ENCODE measurements at places on chromosomes 6 and 20. TPM values are rescaled to one million over a fixed set of nuclear protein-coding genes. Genes with fewer than 3 reads are reported as not detected.

DNA sequence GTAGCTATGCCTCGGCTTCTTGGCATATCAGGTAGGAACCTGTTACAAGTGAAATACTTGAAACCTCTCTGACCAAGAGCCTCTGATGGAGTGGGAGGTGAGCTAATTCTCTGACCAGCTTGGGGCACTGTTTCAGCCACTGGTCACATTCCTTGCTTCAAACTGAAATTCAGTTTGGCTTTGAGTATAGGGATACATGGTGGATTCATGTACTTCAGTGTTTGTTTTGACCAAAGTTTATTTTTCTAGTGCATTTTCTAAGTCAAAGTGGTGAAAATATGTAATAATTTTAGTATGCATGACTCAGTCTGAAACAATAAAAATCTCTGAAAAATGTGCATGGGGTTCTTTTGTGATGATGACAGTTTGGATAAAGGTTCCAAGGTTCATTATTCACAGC lies 18.6 kb downstream of the TTPAL start:
- H3K27ac ChIP-seq = no peak overlapping the region
- H3K36me3 ChIP-seq = peaks cover 27% of the 10 kb centered on the region
- no peak for DNase-seq

DNA sequence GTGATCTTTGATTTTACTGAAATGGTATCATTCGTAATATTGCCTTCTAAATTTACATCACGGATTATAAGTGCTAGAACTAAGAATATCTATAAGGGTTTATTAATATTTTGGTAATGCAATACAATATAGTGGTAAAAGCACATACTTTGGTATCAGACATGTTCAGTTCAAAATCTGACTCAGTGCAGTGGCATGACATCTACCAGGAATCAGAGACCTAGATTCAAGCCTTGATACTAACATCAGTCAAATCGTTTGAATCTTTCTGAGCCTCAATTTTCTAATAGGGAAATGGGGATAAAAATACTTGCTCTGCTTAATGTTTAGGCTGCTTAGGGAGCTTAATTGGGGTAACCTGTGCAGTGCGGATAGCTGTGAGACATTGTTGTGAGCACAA lies 488.0 kb downstream of the BCKDHB start:
- no peaks in the 10 kb centered on the region for H3K36me3 ChIP-seq
- no peak overlapping the region for H3K4me3 ChIP-seq
- no peaks in the 10 kb centered on the region for H3K27me3 ChIP-seq
- H3K27ac ChIP-seq = no peak overlapping the region
- H3K4me1 ChIP-seq = no peaks in the 10 kb centered on the region

DNA sequence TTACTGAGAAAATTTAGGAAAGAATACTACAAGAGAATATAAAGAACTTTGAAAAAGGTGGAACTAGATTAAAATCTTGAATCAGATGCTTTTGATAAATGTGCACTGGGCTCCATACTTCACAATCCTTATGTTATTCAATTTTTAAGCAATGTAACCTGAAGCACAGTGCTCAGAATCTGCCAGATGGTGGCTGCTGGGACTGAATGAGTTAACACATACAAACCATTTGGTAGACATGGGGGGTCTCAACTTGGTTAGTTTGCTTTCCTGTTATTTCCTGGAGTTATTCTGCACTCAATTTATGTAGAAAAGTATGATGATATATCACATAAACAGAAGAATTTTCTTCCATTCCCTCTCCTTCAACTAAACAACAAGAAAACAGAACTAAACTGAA lies 326.5 kb downstream of the RNGTT start:
- H3K36me3 ChIP-seq = no peaks in the 10 kb centered on the region
- no peak for DNase-seq
- no peak overlapping the region for H3K27ac ChIP-seq
- no peaks in the 10 kb centered on the region for H3K4me1 ChIP-seq

DNA sequence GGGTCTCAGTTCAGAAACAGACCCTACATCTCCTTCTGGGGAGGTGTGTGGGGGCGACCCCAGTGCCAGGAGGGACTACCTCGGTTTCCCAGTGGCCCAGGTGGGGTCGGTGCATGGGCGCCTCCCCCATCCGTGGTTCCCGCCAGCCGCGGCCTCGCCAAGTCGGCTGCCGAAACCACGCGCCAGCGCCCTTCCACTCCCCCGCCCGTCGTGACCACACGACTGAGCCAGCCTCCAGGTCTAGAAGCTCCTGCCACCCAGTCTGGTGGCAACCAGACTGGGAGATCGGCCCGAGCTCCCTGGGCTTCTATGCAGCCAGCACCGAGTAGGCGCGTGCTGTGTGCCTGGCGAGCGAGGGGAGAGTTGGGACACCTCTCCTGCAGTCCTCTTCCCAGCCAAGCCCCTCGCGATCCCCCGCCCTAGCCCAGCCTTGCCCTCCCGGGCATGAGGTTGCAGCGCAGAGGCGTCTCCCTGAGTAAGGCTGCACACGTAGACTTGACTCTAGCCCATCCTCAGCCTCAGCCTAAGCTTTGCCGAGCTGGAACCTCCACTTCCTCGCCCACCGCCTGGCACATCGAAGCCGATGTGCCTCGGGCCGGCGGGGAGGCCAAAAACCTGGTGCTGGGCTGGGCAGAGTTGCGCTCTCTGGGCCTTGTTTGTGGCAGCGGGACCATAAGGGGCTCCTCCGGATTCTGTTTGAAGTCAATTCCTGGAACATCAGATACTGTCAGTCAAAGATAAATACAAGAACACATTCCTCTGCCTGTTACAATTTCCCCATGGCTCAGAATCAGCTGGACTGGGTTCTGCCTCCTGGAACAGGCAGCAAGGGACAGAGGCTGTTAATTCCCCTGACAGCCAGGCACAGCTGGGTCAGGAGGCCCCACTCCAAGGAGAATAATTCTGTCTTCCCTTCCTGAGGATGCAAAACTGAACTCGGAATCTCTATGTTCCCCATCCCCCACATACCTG lies 1.5 kb upstream of the CPNE5 start:
- DNase-seq = no peak
- no peak overlapping the region for H3K27ac ChIP-seq
- H3K27me3 ChIP-seq = peaks cover 22% of the 10 kb centered on the region
- peak overlapping the region; percentile 46 for H3K4me3 ChIP-seq

GRCh38 chr20:11918981-11919380 lies 1.3 kb downstream of the BTBD3 start:
- no peak for DNase-seq
- no peaks in the 10 kb centered on the region for H3K4me1 ChIP-seq

DNA sequence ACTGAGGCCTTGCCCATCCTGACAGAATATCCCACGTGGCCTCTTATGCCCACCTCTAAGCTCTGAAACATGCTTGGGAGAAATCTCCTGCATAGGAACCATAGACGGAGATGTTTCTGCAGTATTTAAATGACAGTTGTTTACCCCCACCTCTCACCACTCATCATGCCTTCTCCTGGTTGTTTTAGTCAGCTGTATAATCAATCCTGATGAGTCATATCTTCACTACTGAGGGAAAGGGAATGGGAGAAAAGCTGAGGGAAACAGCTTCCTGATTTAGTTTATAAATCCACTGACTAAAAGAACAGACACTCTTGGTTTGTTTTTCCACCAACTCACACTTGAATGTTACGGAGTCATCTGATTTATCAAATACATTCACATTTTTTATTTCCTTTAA lies 113.2 kb upstream of the TENT5A start:
- DNase-seq = no peak
- H3K4me1 ChIP-seq = no peaks in the 10 kb centered on the region
- H3K27me3 ChIP-seq = no peaks in the 10 kb centered on the region
- no peaks in the 10 kb centered on the region for H3K36me3 ChIP-seq
- H3K27ac ChIP-seq = no peak overlapping the region
- H3K4me3 ChIP-seq = no peak overlapping the region

DNA sequence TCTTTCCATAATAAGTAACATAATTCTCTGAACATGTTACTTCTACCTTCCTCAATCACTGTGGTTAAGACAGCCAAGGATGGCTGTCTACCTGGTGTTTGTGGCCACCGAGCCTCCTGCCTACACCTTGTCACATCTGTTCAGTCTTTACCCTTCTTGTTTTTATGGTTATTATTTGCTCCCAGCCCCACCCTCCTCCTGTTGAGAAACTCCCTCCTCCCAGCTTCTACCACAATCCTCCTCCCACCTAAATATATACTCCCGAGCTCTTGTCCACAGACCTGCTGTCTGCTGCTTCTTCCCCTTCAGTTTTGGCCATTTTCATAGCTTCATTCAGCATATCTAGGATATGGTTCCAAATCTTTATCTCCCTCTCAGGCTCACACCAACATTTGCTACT lies 35.7 kb upstream of the GABRR1 start:
- no peak overlapping the region for H3K4me3 ChIP-seq
- H3K36me3 ChIP-seq = no peaks in the 10 kb centered on the region
- no peaks in the 10 kb centered on the region for H3K4me1 ChIP-seq
- no peaks in the 10 kb centered on the region for H3K27me3 ChIP-seq

GRCh38 chr6:106613590-106613989 lies 15.7 kb downstream of the RTN4IP1 start:
- DNase-seq = no peak
- H3K27ac ChIP-seq = peak overlapping the region; percentile 50
- no peak overlapping the region for H3K4me3 ChIP-seq
- no peaks in the 10 kb centered on the region for H3K27me3 ChIP-seq

GRCh38 chr20:63102721-63103375 lies 96.1 kb upstream of the BHLHE23 start:
- no peaks in the 10 kb centered on the region for H3K36me3 ChIP-seq
- H3K27me3 ChIP-seq = peaks cover 44% of the 10 kb centered on the region
- no peak overlapping the region for H3K27ac ChIP-seq
- no peak for DNase-seq

GRCh38 chr6:98931696-98932095 lies 16.1 kb downstream of the FBXL4 start:
- H3K27ac ChIP-seq = no peak overlapping the region
- no peak overlapping the region for H3K4me3 ChIP-seq
- no peak for DNase-seq
- H3K4me1 ChIP-seq = no peaks in the 10 kb centered on the region
- H3K27me3 ChIP-seq = no peaks in the 10 kb centered on the region

- peaks cover 8% of the 10 kb centered on the region for H3K4me1 ChIP-seq
- H3K27me3 ChIP-seq = no peaks in the 10 kb centered on the region
- DNase-seq = peak; percentile 91
- H3K4me3 ChIP-seq = peak overlapping the region; percentile 95
- peak overlapping the region; percentile 90 for H3K27ac ChIP-seq
These were observed 636 bp upstream of the EEF1A1 start for GRCh38 chr6:73521351-73521985.

- H3K27ac ChIP-seq = no peak overlapping the region
- H3K4me1 ChIP-seq = peaks cover 8% of the 10 kb centered on the region
- H3K27me3 ChIP-seq = no peaks in the 10 kb centered on the region
- no peaks in the 10 kb centered on the region for H3K36me3 ChIP-seq
- no peak for DNase-seq
- H3K4me3 ChIP-seq = no peak overlapping the region
These were observed 61.5 kb downstream of the TFAP2C start for GRCh38 chr20:56690531-56691175.

Gene OPN5
- total RNA-seq = not detected

Gene PPP1R3G
- total RNA-seq = not detected

Gene GPLD1
- 5.3 TPM for total RNA-seq

Gene ADTRP
- total RNA-seq = 0.45 TPM

Gene MAP3K5
- 2.4 TPM for total RNA-seq

Gene TRIM40
- total RNA-seq = not detected

Gene FAM83D
- 62.6 TPM for total RNA-seq

Gene RIPOR2
- total RNA-seq = 44.5 TPM
